ENCODE measurements at places on chromosomes 12 and 14. TPM values are rescaled to one million over a fixed set of nuclear protein-coding genes. Genes with fewer than 3 reads are reported as not detected.
A peak's percentile ranks its signal among the peaks of the same experiment; 100 is the strongest.

IQSEC3 gene
- 3.6 TPM for total RNA-seq

AQP5 gene
- total RNA-seq: not detected

KERA gene
- not detected for total RNA-seq

RDH5 gene
- 39.7 TPM for total RNA-seq

TMTC3 gene
- total RNA-seq: 29.2 TPM

GALNT6 gene
- total RNA-seq: 8.0 TPM

HCAR3 gene
- 0.37 TPM for total RNA-seq

CYP27B1 gene
- 0.57 TPM for total RNA-seq

DNA sequence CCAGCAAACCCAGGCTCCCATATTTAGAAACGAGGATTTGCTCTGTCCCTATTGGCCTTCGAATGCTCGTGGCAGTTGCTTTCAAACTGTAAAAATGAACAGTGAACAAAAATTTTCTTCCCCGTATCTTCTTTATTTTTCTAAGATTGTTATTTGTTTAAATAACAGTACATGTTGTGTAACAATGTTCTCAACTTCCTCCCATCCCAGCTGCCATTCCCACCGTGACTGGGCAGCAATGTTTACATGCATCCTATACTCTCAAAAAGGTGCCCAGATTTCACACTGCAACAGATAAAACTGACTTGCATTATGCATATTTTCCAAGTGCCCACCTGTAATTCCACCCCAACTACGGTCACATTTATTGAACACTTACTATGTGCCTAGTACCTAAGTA is 12.8 kb downstream of the VCPKMT start:
- no peak for DNase-seq

DNA sequence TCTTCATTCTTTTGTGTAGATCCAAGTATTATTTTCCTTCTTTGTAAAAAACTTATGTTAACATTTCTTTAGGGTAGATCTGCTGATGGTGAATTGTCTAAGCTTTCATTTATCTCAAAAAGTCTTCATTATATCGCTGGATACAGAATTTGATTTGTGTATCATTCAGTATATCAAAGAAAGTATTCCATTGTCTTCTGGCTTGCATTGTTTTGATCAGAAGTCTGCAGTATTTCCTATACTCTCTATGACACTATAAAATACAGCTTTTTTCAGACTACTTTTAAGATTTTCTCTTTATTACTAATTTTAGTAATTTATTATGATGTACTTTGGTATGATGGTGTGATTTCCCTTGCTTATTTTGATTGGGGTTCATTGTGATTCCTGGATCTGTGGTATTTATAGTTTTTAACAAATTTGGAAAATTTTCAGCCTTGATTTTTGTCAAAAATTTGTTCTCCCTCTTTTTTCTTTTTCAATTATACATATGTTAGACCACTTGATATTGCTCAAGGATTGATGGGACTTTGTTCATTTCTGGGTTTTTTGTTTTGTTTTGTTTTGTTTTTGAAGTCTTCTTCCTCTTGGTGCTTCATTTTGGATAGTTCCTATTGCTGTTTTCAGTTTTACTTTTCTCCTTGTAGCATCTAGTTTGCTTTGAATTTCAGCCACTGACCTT is 176.5 kb downstream of the ZFP36L1 start:
- DNase-seq: no peak

DNA sequence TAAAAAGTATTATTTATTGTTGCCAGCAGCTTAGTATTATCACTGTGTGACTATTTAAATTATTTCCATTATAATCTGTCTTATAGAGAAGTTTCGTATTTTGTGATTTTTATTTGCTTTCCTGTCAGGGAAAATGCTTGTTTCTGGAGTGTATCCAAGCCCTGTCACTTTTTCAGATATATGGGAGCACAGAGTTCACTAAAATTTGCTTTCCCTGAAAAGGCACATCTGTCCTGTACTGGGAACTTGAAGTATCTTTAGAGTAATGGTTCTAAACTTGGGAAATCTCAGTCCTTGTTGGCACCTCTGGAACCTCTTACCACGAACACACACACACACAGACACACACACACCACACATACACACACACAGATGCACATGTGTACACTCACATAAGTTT is 39.3 kb upstream of the SSTR1 start:
- DNase-seq: no peak

DNA sequence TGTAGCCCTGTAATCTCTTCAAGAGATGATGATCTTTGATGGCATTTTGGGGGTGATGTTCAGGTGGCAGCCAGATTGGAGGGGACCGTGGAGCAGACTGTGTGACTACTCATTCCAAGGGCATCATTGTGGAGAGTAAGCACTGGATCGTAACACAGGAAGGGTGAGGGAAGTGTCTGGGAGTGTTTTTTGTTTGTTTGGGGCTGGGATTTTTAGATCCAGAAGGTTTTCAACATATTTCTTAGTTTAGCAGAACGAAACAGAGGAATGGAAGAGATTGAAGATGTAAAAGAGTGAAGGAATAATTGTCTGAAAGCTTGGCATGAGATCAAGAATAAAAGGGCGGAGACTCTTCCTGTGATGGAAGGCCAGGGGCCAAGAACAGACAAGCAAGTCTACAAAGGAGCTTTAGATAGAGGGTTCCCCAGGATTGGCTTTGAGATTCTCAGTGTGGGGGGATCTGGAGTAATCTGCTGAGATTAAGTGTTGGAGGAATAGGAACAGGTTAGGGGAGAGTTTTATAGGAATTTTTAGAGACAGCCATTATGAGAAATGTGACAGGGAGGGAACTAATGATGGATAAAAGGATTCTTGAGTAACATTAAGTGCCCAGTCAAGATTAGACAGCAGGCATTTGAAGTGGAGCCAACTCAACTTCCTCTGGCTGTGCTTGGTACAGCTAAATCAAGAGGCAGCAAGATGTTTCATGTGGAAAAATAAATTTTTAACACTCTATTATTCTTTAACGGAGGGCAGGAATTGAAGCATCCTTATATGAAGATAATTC is 79.7 kb upstream of the REP15 start:
- no peak for DNase-seq

DNA sequence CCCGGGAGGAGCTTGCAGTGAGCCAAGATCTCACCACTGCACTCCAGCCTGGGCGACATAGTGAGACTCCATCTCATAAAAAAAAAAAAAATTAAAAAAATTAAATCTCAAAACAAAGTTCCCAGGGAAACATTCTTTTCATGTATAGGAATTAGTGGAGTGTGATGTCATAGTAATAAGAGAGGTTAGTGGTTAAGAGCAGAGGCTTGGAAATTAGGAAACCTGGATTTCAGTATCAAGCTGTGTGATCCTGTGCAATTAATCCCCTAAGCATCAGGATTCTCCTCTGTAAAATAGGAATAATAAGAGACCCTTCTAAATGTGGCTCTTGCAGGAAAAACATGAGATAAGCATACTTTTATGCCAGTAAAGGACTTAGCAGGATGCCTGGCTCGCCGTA is 3.1 kb upstream of the TXNRD1 start:
- DNase-seq: no peak

DNA sequence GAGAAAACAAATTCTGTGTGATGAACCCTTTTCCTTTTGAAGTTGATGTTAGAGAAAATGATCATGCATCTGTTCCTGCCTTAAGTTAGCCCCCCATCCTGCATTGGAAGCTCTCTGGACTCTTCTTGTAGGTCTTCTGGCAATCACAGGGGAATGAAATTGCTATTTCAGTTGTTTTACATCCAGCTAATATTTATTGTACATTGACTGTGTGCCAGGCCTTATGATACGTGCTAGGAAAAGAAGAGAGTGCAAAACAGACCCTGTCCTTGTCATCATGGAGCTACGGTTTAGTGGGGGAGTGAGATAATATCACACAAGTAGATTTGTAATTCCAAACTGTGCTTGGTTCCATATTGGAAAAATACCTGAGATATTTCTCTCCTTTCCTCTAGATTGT is 118.6 kb downstream of the TGFB3 start:
- no peak for DNase-seq

DNA sequence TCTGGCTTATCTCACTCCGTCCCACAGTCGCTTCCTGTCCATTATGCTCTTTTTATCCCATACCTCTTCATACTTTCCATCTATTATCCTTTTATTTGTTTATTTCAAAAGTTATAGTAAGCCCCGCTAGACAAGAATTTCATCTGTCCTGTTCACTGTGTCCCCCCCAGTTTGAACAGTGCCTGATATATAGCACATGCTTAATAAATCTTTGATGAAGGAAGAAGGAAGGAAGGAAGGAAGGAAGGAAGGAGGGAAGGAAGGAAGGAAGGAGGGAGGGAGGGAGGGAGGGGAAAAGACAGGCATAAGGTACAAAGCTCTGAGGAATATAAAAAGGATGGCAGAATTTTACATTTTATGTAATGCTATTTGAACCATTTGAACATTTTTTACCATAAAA is 324.7 kb downstream of the GXYLT1 start:
- DNase-seq: no peak

DNA sequence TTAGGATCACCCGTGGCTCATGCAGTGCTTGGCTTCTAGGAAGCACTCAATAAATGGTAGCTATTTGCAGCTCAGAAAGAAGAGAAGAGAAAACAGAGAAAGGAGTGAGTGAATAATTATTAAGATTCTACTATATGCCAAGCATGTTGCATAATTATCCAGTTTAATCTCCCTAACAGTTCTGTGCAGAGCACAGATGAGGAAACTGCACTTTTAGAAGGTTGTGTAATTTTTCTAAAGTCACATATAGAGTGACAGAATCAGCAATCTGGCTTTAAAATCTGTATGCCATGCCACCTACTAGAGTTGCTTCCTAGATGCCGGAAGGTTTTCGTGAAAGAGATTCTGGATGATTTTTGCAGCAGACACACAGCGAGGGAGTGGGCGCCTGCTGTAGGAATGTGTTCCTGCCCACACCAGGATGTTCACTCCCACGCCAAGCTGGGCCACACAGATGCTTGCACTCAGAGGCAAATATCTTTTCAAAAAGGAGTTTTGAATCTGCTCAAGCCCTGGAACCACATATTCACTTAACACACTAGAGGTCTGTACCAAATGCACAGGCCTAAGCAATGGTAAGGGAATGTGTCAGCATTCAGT is 50.2 kb upstream of the SMCO2 start:
- no peak for DNase-seq

DNA sequence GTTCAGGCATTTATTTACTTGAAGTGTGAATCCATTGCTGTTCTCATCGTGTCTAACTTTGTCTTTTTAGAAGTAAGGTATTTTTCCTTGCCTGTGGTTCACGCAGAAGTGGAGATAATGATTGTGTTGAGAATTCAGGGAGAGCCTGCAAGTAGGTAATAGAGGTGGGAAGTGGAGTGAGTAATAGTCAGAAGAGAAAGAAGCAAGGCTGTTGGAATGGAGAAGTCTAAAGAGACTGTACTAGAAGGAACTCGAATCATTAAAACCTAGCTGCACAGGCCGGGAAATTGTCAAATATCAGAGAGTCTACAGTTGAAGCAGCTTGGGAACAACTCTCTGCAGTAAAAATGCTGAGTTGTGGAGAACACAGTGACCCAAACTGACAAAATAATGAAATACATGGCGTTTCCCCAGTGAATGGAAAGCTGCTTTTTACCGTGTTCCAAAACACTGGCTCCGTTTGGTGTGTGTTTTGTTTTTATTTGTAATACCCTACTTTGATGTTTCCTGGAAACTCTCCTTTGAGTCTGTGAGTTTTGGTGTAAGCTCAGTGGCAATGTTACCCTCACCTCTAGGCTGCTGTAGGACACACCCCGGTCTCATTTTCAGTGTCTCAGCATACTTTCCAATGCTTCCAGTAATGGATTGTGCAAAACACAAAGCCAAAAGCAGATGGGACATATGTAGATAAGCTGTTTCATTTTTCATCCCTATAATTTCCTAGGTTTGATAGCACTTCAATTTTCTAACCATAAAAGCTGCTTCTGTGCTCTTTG is 146.6 kb downstream of the CRADD start:
- no peak for DNase-seq

- DNase-seq: peak; percentile 85
These were observed 1.7 kb downstream of the CYP27B1 start for GRCh38 chr12:57765003-57765697.

DNA sequence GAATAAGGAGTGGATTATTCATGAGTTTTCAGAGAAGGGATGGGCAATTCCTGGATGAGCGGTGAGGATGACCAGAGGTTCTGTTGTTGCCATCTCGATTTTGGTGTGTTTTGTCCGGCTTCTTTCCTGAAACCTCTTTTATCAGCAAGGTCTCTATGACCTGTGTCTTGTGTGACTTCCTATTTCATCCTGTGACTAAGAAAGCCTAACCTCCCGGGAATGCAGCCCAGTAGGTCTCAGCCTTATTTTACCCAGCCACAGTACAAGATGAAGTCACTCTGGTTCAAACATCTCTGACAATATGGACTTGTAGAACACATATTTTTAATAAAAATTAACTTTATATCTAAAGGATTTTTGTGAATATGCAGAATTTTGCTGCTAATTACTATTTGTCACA is 716.4 kb downstream of the FSCB start:
- DNase-seq: no peak

DNA sequence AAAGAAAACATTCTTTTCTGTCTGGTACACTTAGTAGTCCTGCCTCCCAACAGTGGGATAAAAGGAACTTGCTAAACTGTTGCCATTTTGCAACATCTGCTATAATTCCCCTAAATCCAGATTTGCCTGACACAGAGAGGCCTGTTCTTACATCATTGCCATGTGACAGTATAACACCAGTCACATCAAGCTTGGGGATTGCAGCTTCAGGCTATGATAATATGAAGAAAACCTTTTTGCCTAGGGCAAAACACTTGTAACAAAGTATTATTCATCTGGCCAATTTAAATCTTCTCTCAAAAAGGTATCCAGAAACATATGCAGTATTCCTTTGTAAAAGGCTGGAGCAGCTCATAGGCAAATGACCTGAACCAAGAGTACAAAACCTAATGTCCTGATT is 80.9 kb upstream of the OTX2 start:
- DNase-seq: no peak

DNA sequence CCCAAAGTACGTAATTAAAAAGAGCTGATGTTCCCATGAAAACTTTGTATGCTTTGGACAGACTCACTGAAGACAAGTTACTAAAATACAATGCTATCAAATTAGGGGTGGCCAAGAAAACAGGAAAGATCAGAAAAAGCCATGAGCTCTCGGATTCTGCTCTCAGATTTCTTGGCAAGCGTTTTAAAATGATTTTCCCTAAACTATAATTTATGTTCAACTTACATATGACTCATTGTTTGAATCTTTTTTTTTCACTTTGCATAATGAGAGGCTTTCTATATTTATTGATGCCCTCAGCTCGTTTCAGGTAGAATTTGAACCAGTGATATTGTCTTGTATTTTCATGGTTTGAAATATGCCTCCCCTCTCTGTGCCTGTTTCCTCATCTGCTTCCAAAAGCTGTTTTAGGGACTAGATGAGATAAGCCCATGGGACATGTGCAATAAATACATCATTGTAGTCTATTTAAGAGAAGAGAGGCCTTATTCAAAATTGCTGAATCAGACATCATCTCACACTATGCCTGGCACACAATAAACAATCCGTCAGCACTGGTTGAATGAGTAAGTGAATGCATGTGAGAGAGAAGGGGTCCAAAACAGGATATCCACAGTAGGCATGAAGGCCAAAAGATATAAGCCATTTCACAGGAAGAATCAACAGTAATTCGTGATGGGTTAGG is 4.7 kb upstream of the IPO8 start:
- no peak for DNase-seq
